Smooth muscle cell of the brain vasculature (primary cell): ENCODE measurements at places on chromosomes 13 and 19.

DNA sequence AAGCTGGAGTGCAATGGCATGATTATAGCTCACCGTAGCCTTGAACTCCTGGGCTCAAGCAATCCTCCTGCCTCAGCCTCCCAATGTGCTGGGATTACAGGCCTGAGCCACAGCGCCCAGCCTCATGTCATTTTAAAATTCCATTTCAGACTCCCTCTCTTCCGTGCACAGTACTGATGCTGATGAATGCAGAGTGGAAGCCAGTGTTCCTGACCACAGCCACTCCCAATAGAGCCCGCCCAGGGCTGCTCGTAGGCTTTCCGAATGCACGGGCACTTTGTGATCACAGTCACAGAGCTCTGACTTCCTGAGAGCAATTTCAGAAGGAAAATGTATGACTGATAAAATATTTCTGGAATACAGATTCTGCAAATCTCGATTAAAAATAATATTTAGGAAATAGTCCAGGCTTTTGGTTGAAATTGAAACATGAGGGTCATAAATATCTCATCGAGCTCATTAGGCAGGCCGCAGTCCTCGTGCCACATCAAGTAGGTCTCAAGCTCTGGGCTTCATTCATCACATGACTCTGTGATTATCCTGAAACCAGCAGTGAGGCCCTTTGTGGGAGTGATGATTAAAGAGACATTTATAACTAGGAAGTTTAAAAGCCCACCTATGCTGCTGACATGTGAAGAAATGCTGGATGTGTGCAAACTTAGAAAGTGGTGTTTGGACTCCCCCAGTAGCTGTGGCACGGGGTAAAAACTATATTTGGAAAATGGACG is 38.9 kb upstream of the AMER2 start:
- DNase-seq = no peak

DNA sequence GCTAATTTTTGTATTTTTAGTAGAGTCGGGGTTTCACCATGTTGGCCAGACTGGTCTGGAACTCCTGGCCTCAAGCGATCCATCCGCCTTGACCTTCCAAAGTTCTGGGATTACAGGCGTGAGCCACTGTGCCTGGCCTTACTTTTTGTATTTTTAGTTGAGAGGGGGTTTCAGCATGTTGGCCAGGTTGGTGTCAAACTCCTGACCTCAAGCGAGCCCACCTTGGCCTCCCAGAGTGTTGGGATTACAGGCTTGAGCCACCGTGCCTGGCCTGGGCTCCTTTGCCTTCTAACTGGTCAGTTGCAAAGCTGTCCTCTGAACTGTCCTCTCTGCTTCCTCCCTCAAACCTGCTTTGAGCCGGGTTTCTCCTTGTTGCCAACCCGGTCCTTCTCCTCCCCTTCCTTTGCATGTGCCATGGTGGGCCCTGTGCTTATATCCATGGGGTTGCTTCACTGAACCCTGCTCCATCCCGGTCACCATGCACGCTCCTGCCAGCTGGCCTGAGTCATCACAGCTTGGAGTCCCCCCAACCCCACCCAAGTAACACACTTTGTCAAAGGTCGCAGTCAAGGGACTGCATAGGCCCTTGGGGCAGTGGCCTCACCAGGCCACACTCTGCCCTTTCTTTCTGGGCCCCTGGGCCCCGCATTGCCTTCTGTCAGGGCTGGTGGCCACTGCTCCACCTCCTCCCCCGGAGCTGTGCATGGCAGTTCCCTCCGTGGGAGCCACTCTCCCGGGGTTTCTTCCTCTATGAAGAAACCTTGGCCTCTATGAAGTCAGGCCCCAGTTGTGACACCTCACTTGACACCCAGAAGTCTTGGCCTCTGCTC is 21.2 kb downstream of the WTIP start:
- no peak for DNase-seq

DNA sequence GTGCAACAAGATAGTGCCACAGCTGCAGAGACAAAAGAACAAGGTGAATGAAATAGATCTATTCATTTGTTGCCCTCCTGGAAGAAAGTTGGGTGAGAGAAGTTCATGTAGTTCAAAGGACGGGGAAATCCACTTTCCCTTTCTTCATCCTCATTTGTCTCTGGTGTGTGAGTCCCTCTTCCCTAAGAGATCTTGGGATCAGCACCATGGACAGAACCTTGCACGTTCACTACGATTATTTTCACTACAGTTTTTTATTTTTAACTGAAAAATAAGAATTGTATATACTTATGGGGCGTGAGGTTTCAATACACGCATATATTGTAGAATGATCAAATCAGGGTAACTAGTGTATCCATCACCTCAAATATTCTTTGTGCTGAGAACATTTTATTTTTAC is 29.2 kb downstream of the NLRP5 start:
- no peak for DNase-seq

DNA sequence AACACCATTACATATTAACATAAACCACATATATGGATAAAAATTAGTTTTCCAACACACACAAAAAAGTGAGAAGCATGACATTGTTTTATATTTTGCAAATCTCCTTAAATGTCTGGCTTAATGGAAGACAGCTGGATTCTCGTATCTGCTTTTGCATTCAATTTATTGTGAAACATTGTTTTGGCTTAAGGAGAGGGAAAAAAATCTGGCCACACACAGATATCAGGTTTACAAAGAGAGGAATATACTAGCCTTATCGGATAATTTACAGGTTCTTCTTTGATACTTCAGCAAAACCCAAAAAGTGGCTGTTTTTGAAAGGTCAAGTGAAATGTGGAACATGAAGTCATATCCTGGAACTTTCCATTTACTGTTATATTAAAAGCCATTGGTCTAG is 523.5 kb upstream of the ARGLU1 start:
- no peak for DNase-seq

- no peak for DNase-seq
Observed at GRCh38 chr19:3850320-3850972, 18.4 kb downstream of the ZFR2 start.

DNA sequence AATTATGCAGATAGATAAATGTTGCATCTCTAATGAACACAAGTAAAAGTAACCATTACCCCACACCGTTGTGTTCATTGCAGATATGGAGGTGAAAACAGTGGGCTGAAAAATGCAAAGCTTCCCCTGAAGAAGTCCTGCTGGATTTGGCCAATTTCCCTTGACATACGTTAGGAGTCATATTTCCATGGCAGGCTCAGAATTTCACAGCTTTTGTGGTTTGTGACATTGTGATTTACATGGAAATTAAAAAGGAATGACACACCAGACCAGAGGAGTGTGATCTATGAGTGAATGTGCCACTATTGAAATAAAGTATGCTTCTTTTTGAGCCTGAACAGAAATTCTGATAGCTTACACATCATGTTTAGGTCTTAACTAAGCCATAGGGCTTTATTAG is 221.1 kb upstream of the TMTC4 start:
- no peak for DNase-seq

GRCh38 chr19:45403781-45404556 is 900 bp downstream of the PPP1R13L start:
- no peak for DNase-seq

DNA sequence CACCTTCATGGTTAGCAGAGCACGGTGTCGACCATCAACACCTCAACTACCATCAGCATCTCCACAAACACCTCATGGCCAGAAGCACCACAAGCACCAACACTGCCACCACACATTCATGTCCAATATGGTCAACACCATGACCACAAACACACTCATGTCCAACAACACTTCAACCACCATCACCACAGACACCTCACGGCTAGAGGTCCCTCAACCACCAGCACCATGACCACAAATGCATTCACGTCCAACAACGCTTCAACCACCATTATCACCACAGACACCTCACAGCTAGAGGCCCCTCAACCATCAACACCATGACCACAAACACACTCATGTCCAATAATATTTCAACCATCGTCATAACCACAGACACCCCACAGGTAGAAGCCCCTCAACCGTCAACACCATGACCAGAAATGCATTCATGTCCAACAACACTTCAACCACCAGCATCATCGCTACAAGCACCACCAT is 10.2 kb downstream of the TRAPPC5 start:
- no peak for DNase-seq

DNA sequence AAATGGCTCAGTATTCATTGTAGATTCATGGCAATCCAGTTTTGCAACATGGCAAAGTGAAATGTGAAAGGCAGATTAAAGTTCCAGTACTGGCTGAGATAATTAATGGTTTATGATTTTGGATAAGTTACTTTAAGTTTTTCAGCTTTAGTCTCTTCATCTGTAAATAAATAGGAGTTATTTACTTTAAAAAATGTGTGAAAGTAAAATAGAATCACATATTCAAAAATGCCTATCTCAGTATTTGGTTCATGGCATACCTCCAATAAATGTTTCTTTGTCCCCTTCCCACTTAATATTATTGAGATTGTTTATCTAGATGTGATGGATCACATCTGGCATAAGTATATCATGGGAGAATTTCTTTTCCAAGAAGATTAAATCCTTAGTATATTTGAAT is 426.0 kb downstream of the GPC5 start:
- DNase-seq = no peak

- no peak for DNase-seq
Observed at GRCh38 chr13:33278913-33279312, 6.6 kb downstream of the STARD13 start.

GRCh38 chr19:47111682-47112165 is 1.9 kb downstream of the ZC3H4 start:
- no peak for DNase-seq

DNA sequence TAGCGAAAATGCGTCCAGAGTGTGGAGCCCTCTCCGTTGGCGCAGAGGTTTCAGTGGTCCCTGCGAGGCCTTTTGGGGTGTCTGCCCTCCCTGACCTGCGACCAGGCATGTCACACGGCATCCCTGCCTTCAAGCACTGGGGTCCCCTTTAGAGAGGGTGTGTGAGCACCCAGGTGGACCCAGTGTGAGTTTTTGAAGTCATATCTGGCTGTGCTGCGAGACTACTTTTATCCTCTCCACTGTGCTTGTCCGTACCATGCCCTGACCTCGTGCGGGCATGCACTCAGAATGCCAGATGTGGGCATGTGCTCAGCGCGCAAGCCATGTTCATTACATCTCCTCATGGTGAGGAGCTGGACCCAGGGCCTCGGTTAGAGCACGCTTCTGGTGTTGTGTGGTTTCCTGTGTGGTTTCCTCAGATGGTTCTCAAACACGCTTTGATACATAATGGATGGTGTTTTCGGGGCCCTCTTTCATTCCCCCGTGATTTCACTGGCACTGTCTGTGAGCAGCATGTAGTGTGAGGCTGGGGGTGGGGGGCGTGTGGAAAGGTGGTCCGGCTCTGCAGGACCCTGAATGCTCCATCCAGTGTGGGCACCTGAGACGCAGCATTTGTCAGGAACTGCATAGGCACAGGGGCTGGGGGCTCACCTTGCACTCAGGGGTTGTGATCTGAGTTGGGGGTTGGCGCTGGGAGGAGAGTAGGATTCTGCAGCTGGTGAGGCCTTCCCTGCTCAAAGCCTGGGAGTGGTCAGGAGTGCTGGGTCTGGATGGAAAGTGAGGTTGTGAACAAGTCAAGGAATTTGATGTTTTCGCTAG is 2.3 kb downstream of the TFDP1 start:
- DNase-seq = no peak

DNA sequence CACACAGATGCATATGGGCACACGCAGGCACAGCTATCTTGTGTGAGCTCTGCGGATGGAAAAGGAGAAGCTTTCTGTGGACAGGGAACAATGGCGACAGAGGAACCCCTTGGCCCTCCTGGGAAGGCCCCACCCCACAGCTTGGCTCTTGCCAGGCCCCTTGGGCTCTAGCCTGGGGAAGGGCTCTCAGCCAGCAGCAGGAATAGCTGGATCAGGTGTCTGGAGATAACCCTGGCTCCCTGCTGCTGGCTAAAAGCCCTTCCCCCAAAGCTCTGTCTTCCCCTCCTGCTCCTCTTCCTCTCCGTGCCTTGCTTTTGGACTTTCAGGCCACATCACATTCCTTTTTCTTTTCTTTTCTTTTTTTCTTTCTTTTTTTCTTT is 24.3 kb downstream of the CEBPA start:
- DNase-seq = no peak

DNA sequence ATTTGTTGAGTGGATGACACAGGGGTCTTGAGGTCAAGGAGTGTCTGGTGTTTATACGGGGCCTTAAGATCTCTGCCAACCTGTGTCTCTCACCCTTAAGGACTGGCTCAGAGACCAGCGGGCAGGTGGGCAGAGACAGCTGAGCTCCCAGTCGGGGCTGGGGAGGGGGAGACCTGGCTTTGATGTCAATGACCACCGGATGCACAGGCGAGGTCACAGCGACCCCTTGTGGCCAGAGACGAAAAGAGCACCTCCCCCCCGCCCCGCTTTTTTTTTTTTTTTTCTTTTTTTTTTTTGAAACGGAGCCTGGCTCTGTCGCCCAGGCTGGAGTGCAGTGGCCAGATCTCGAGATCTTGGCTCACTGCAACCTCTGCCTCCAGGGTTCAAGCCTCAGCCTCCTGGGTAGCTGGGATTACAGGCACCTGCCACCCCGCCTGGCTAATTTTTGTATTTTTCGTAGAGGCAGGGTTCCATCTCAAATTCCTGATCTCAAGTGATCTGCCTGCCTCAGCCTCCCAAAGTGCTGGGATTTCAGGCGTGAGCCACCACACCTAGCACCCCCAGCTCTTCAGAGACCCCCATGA is 12.1 kb upstream of the KLK14 start:
- DNase-seq = no peak

GRCh38 chr19:3556978-3557460 is 367 bp downstream of the MFSD12 start:
- DNase-seq = no peak

DNA sequence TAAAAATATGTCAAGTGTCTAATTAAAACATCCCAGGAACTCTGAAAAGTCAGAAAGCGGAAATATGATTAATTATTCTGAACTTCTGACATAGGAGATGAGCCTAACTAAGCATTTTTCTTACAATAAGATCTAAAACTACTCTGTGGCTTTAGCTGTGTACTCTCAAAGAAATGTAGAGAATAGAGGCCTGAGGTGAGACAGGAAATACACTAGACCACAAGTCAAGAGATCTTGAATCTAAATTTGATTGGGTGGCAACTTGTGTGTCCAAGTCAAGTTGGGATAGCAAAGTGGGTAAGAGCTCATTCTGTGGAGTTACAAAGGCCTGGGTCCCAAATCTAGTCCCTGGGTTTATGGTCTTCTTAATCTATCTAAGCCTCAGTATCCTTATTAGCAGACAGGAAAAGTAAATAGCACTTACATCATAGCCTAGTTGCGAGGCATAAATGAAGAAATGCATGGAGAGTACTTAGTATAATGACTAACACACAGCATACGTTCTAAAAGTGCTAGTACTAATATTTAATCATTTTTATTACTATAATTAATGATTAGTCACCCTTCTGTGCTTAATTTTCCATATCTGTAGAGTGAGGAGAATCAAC is 9.4 kb upstream of the LRRC63 start:
- no peak for DNase-seq

GRCh38 chr19:44576843-44577565 is 36.4 kb upstream of the IGSF23 start:
- DNase-seq = no peak

GRCh38 chr13:77323858-77324257 is 3.0 kb downstream of the MYCBP2 start:
- no peak for DNase-seq

GRCh38 chr19:41932720-41933332 is 4.6 kb upstream of the ERFL start:
- no peak for DNase-seq
